NCI-H1105 (cell line): ENCODE measurements at places on chromosomes 5 and 9.

GRCh38 chr5:179759581-179760551 lies 27.2 kb downstream of the MAML1 start:
- no peak for DNase-seq

DNA sequence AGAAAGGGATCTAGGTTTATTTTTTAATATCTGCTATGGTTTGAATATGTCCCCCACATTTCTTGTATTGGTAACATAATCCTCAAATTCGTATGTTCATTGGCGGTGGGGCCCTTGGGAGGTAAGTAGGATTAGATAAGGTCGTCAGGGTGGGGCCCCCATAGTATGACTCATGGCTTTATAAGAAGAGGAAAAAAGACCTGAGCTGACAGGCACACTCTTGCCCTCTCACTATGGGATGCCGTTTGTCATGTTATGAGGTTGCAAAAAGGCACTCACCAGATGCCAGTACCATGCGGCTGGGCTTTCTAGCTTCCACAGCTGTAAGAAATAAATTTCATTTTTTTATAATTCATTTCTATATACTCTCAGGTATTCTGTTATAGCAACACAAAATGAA lies 67.3 kb upstream of the SGCD start:
- DNase-seq, result no peak

GRCh38 chr9:137191691-137192447 lies 3.4 kb downstream of the SSNA1 start:
- DNase-seq, result no peak

- no peak for DNase-seq
These were observed 34.1 kb upstream of the EFNA5 start for GRCh38 chr5:107704681-107705401.

DNA sequence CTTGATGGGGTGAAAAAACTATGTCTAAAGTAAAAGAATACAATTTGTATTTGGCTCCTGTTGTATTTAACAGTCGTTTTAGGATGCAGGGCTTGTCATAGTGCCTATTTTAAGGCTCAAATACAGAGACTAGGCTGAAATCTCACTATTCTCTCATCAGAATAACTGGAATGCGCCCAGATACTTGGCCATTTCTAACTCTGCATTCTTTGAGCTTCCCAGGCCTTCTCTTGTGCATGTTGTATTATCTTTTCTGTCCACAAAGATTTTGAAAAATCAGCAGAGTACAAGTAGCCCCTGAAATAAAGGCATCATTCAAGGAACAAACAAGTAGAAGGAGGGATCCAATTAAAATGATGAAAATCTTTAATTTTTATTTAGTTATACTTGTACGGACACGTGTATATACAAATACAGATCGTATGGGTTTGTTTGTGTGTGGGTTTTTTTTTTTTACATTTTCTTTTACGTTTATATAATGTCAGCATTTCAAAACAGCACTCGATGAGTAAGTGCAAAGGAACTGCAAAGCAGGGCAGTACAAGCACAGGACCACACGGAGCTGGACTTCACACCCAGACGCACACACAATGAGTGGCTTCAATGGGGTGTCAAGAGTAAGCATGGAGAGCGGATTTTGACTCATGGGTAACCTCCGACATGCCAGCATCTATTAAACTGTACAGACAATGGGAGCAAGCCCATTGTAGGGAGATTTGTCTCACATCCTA lies 294.0 kb downstream of the EFNA5 start:
- DNase-seq, result no peak

DNA sequence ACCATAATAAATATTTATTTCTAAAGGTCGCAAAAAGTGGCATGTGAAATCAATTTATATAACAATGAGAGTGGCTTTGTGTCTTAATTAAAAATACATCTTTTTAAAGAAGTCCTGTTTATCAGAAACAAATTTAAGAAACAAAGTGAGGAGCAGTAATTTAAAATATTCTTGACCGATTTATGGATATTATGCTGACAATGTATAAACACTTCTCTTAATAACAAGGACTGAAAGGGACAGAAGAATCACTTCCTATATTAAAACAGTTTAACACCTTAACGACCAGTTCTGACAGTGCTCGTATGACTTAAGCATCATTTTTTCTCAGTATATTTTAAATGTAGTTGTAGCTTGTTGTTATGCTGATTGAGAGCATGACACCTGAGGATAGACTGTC lies 149.1 kb downstream of the GABRB2 start:
- DNase-seq, result no peak

DNA sequence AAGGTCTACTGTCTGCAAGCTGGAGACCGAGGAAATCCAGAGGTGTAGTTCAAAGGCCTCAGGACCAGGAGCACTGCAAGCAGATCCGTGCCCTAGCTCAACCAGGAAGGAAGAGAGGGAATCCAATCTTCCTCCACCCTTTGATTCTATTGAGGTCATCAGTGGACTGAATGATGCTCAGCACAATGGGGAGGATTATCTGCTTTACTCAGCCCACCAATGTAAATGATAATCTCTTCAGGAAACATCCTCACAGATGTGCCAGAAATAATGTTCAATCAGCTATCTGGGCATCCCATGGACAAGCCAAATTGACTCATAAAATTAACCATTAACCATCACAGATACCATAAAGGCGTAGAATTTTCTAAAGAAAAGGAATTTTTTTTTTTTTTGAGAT lies 92.0 kb downstream of the BASP1 start:
- no peak for DNase-seq

GRCh38 chr5:171615705-171616640 lies 169.6 kb upstream of the SMIM23 start:
- no peak for DNase-seq

GRCh38 chr5:20370061-20370460 lies 382.1 kb upstream of the CDH18 start:
- DNase-seq, result no peak

GRCh38 chr5:132474881-132475496 lies 15.6 kb downstream of the IRF1 start:
- no peak for DNase-seq

- no peak for DNase-seq
These were observed 31.6 kb downstream of the CSNK1A1 start for GRCh38 chr5:149519601-149520000.

DNA sequence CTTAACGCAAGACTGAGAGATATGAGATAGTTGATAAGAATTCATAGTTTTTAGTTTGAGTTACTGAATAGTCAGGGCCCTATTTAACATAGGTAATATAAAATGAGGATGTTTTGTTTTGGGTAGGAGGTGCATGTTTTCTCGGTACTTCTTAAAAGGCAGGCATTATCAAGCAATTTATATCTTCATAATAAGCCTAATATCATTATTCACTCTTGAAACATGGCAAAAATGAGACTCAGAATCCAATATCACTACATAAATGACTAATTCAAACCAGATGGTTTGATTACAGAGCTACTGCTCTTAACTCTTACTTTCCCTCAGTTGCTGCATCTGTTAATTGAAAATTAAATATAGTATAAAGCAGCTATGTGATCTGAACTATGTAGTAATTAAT lies 2038.7 kb downstream of the EFNA5 start:
- no peak for DNase-seq

- DNase-seq, result no peak
These were observed 22.4 kb downstream of the ABITRAM start for GRCh38 chr9:108956631-108957026.

GRCh38 chr5:178291161-178291561 lies 58.6 kb upstream of the PHYKPL start:
- DNase-seq, result no peak

DNA sequence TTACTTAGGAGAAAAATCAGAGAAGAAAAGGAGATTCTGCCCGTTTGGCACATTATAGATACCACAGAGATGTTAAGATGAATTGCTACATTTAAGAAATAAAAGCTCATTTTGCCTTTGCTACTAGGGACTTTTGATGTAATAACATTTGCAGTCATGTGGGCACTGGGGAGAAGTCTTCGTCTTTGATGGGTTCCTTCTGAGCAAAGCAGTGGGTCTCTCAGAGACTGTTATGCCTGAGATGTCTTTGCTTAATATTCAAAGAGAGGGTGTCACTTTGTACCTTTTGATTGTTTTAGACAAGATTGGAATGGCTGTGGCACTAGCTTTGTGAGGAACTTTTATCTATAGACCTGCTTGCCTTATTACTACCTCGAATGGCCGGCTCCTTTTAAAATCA lies 25.0 kb downstream of the SLC25A25 start:
- DNase-seq, result no peak

DNA sequence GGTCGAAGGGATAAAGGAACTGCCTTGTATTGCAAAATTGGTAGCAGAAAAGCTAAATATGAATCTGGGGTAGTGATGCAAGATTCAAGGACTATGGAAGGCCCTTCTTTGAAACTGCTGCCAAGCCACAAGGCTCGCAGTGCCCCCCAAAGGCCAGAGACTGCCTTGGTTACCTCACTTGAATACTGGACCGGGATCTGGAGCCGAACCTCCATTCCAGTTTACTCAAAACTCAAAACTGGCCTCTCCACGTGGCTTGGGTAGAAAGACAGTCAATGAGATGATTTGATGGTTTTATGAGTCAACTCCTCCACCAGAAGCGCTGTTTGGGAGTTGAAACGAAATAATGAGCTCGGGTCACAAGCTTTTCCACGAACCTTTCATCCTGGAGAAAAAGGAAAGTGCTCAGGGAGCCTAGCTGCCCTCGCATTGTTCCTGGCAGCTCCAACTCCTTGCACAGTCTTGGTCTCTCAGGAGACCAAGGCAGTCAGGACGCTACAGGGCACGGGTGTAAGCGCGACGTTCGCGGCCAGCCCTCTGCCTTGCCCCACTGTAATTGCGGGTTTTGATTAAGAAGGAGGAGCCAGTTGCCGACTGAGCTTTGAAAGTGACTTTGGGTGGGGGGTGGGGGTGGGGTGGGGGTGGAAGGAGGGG lies 2.8 kb downstream of the ST8SIA4 start:
- DNase-seq, result no peak

DNA sequence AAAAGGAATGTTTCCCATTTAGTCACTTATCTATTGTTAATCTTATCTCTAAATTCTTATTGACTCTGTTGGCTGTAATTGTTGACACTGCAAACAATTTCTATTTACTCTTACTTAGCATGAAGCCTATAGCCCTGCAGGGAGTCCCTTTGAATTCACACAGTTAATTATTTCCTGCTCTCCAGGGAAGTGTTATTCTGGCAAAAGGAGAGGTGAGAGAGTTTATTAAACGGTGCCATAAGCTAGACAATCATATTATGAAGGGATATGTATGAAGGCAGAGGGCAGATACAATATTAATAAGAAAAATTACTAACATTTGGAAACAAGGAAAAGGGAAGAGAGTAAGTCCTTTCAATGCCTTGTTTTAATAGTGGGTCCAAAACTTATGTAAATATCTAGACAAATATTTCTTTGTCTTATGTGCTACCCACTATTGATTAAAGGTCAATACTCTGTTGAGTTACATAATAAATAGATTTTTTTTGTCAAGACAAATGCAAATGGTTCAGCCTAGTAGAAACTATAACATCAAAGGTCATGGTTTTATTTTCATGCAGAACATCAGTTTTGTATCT lies 107.1 kb downstream of the CDH18 start:
- no peak for DNase-seq

DNA sequence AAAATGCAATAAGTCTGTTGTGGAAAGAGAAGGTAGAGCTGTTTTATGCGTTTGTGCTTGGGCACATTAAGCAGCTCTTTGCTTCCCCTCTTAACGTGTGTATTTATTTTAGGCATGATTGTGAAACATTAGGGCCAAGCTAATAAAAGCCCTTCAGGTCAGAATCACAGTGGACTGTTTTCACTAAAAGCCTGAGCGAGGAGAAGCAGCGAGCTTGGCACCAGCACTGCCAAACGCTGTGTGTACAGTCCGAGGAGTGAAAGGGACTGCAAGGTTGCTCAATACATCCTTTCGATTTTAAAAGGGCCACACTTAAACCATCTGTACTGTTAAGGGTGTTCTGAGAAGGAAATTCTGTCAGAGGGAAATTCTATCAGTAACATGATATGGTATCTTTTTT lies 107.2 kb upstream of the CKMT2 start:
- DNase-seq, result no peak

DNA sequence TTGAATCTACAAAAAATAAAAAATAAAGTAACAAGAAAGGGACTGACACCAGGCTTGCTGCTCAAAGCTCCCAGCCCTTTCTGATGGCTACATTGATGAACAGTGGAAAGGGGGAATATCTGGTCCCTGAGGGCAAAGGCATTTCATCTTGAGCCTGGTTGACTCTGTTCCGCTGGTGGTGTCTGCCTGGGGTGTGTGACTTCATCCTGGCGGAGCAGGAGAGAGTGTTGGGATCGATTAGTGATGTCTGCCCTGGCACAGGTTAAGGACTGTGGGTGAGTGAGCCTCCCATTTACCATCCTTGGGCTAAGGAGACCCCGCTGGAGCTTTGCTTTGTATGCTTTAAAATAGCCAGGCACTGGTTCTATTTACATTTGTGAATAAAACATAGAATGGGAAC lies 56.9 kb upstream of the ASS1 start:
- DNase-seq, result no peak
